ENCODE measurements at places on chromosomes 3 and 15. TPM values are rescaled to one million over a fixed set of nuclear protein-coding genes. Genes with fewer than 3 reads are reported as not detected.
A peak's percentile ranks its signal among the peaks of the same experiment; 100 is the strongest.

- no peak for DNase-seq
Observed at GRCh38 chr3:16666206-16666605, 61.0 kb upstream of the DAZL start.

Gene EDEM1
- total RNA-seq: 28.1 TPM

- no peak for DNase-seq
Observed at GRCh38 chr3:61664105-61664482, 102.7 kb downstream of the PTPRG start.

Gene ZNF385D
- 32.7 TPM for total RNA-seq

Gene USP50
- 0.86 TPM for total RNA-seq

DNA sequence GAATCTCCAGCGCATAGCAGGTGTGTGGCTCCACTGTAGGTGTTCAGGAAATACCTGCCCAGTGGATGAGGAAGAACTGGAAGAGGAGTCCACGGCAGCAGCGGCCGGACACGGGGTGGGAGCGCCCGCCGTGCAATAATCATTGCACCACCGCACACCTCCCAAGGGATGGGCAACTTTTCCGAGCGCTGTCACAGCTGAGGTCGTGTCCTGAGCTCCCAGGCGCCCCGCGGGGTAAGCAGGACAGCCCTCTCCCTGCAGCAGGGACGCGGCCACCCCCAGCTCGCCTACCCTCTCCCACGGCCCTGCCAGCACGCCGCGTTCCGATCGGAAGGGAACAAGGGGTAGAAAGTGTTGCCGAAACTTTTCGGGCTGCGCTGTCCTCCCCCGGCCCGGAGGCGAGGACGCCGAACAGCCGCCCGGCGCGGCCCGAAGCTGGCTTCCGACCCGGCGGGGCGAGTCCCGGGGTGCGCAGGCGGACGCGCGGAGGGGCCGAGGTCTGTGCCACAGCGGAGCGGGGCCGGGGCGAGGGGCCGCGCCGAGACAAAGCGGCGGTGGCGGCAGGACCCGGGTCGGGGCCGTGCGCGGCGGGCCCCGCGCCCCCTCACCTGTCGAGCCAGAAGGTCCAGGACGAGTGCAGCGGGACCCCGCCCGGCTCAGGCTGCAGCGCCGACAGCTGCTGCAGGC, 475 bp downstream of the EIF4E3 start:
- peak; percentile 87 for DNase-seq

DNA sequence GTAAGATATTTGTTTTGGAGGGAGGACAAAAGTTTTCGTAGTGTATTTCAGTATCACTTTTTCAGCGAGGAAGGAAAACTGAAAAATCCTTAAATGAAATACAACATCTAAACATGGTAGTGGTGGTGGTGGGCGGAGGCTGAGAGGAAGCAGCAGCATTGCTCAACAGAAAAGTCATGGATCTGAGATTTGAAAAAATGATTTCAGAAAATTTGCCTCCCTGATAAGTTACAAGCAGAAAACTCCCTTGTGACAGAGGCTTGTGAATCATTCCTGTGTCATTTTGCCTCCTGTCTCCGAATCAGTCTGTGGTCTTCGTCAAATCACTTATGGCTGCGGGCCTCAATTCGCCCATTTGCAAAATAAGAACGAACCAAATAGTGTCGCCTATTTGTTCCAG, 965 bp upstream of the CRBN start:
- no peak for DNase-seq

DNA sequence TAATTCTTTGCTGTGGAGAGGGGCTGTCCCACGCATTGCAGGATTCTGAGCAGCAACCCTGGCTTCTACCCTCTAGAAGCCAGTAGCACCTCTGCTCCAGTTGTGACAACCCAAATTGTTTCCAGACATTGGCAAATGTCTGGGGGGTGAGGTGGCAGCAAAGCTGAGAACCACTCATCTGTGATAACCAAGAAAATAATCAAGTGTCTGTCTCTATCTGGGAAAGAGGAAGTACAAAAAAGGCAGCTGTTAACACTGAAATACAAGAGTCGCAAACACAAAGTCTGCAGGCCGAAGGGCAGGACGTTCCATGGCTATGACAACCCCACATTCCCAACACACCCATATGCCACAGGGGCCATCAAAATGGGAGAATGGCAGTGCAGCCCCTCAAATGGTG, 42.2 kb upstream of the GNB5 start:
- no peak for DNase-seq

GRCh38 chr15:40436116-40436891, 4.4 kb upstream of the BAHD1 start:
- no peak for DNase-seq

Gene NPAP1
- not detected for total RNA-seq

DNA sequence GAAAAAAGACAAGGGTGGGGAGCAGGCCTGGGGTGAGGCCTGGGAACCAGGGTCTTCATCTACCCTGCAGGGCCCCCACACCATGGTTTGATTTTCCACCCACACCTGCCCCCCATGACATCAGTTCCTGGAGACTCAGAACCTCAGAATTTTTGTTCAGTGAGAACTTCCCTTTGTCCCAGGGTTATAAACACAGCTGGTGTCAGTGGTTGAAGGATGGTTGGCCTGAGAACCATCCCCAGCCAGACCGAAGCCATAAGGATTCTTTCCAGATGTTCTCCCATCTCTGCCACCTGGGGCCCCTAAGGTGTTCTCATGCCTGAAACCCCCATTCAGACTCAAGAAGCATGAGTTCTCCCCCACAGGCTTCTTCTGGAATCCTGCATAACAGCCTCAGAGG, 16.6 kb downstream of the CCDC33 start:
- no peak for DNase-seq

DNA sequence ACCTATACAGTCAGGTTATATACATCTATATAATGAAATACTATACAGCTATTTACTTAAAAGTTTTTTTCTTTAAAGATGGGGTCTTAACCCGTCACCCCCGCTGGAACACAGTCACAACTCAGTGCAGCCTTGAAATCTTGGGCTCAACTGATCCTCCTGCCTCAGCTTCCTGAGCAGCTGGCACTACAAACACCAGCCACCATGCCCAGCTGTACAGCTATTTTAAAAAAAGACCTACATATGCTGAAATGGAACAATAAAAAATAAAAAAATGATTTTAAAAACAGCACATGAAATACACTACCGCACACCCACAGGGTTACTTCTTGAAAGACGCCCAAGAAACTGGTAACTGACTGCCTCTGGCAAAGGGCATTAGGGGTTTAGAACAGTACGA, 3.8 kb downstream of the NCBP2 start:
- DNase-seq: no peak

DNA sequence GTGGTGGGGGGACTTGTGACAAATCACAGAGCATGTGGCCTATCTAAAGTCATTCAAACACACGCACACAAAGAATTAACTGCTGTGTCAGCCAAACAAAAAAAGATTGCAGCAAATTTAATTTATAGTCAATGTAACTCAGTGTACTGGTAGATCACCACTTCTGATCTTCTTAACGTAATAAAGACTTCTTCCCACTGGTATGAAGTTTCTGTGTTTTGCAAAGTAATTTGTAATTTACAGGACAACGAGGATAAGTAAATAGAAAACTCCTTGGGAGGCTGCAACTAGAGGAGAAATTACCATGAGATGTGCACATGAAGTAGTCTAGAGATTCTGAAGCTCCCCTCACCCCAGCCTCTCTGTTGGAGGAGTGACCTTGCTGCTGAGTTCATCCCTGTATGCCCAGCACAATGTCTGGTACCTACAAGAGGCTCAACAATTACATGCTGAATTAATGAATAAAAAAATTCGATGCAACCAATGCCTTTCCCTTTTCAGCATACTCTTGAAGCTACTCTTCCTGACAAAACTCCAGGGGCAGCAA, 207.3 kb downstream of the ARRDC4 start:
- no peak for DNase-seq

DNA sequence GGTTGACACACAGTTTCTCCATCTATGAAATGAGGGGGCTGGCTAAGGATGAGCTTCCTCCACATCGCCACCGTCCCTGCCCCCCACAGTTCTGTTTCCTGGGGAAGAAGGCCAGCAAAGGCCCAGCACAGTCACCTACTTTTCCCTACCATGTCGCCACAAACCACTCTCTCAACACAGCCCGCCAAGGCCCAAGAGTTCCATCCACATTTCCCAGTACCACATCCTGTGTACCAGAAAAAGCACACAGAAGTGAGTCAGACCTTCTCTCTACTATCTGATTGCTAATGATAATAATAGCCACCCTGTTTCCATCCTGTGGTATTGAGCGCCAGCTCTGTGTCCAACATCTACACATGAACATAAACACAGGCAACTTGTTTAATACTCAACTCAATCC, 30.3 kb upstream of the C15orf39 start:
- DNase-seq: peak; percentile 58

- peak; percentile 96 for DNase-seq
Observed at GRCh38 chr3:127035677-127036076, 52.8 kb downstream of the PLXNA1 start.

Gene HTR3E
- total RNA-seq: not detected

Gene CAMKV
- not detected for total RNA-seq

GRCh38 chr3:129606636-129607390, at the start of gene PLXND1:
PLXND1 (minus strand) TSS chr3:129606676; CDS start chr3:129606639, 37 bp downstream.
- peak; percentile 95 for DNase-seq

Gene GABRR3
- total RNA-seq: not detected

- no peak for DNase-seq
Observed at GRCh38 chr3:27596334-27596841, 112.2 kb upstream of the SLC4A7 start.

- no peak for DNase-seq
Observed at GRCh38 chr15:79009379-79009778, 64.5 kb upstream of the CTSH start.

DNA sequence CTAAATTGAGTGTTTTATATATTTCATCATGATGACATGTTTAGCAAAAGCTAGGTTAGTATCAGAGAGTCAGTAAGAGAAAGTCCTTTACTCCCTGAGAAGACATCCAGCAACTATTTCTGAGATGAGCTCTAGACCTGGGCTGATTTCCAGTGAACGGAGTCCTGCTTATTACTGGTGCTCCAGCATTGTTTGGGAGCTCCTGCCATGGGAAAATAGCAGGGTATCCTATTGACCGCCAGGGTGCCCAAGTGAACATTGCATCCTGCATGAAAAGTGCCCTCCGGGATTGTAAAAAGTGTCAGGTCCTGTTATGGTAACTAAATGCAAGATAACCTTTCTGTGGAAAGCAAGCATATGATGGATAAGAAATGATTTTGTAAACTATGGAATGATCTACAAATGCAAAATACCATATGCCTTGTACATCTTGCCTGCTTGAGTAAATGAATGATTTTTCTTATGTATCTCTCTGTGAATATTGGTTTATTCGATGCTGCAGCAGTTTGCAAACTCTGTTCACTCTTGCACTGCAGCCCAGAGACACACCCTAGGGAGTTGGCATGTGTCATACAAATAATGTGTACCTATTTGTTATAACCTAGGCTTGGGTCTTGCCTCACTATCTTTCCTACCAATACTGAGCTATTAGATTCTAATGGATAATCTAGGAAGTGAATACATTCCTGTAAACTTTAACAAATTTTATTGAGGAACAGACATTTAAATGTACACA, 96.7 kb downstream of the IL5RA start:
- no peak for DNase-seq

DNA sequence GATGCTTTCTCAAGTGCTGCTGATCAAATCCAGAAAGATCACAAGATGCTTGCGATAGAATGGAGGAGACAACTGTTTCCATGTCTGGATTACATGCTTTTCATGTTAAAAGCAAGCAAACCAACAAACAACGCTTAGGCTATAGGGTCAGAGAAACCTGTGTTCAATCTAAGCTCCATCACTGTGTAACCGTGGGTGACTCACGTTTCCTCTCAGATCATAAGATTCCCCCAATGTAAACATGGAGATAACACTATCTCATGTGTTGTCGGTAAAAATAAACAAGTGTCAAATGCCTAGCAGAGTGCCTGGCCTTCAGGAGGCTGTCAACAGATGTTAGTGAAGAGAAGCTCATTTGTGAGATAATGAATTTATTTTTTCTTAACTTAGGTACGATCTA, 907.8 kb downstream of the NTRK3 start:
- DNase-seq: no peak

GRCh38 chr15:34203305-34203704, 6.6 kb downstream of the KATNBL1 start:
- DNase-seq: no peak

GRCh38 chr3:194972641-194973040, 287.0 kb downstream of the FAM43A start:
- DNase-seq: no peak

DNA sequence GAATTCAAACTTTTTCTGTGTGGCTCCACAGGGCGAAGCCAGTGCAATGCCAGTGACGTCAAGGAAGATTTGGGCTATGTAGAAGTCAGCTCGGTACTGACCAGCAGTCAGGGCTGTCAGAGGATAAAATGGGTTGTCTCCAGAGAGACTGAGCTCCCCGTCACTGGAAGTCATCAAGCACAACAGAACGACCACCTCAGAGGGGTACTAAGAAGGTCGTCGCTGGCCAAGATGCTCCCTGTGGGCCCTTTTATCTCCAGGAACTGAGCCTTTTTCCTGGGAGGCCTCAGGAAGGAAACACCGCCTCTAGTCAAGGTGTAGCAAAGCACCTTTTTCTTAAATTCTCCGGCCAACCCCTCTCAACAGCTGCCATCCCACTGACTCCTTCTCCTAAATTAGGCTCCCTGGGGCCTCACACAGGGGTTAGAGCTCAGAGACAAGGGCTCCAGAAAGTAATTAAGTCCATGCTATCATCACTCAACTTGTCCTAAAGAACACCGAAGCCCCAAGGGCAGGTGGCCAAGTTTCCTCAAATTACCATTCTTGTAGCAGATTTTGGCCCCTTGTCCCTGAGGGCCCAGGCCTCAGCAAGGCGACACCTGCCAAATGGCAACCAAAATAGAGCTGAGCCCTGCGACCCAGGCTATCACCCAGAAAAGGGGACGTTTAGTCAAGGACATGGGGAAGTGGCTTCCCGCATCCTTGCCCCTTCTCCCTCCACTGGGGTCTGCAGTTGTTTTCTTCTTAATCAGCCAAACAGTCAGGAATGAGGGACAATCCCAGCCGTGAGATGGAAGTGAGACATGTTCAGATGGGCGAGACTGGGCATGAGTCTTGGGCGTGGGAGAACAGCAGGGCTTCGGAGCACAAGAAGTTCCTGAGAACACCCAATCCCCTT, 48.0 kb downstream of the SSUH2 start:
- no peak for DNase-seq

- no peak for DNase-seq
Observed at GRCh38 chr15:93274257-93274656, 185.2 kb upstream of the RGMA start.

DNA sequence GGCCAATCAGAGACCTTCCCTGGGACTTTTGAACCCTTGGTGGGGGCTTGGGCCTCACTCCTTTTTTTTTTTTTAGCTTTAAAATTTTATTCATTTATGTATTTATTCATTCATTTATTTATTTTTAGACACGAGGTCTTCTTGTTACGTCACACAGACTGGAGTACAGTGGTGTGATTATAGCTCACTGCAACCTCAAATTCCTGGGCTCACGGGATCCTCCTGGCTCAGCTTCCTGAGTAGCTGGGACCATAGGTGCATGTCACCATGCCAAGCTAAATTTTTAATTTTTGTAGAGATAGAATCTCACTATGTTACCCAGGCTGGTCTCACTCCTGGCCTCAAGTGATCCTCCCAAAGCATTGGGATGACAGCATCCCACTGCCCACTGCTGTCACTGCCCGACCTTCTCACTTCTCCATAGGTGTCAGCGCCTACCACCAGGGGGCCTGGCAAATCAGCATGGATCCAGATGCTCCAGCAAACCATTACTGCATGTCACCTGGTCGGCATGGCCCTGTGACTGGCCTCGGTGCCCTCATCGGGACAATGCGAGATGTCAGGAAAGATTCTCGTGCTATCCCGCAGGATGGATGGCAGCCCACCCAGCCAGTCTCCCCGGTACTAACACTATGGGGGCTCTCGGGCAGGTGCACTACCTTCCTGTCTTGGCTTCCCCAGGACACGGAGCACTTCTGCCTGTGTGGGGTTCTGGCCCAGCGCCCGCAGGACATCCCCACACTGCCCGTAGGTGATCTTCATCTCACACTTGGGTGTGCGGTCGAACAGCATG, 3.0 kb downstream of the MYL3 start:
- DNase-seq: peak; percentile 64

All from posterior vena cava (tissue), 2 donors.